Stimulated activated CD8-positive, alpha-beta memory T cell treated with anti-CD3 and anti-CD28 coated beads, Interleukin-12 subunit alpha, Interleukin-12 subunit beta, amount 100 ng/mL, for 1 hour (primary cell): ENCODE measurements at places on chromosomes 11 and 22.

GRCh38 chr11:27861706-27862430, 161.6 kb upstream of the BDNF start:
- DNase-seq = no peak

- no peak for DNase-seq
Measured at GRCh38 chr11:30546334-30546733, 39.8 kb downstream of the MPPED2 start.

DNA sequence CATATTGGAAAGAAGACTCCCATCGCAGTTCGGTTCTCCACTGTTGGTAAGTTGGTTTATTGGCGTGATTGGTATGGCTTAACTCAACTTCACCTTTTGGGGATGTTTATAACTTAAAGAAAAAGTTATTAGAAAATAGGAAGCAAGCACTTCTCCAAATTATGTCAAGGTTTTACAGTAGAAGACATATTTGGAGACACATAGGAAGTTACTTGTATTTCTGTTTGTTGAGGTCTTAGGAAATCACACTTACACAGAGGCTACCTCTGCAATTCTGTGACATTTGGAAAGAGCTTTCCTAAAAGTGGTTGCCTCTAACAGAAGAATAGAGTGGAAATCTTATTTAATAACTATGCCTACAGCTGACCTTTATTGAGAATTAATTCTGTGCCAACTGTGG, 12.3 kb downstream of the CAT start:
- DNase-seq = no peak

GRCh38 chr11:17385926-17386325, 2.5 kb downstream of the KCNJ11 start:
- DNase-seq = no peak

- no peak for DNase-seq
Measured at GRCh38 chr22:40838486-40838885, 18.0 kb downstream of the ST13 start.

- no peak for DNase-seq
Measured at GRCh38 chr11:12007230-12007593, 1.2 kb downstream of the DKK3 start.

DNA sequence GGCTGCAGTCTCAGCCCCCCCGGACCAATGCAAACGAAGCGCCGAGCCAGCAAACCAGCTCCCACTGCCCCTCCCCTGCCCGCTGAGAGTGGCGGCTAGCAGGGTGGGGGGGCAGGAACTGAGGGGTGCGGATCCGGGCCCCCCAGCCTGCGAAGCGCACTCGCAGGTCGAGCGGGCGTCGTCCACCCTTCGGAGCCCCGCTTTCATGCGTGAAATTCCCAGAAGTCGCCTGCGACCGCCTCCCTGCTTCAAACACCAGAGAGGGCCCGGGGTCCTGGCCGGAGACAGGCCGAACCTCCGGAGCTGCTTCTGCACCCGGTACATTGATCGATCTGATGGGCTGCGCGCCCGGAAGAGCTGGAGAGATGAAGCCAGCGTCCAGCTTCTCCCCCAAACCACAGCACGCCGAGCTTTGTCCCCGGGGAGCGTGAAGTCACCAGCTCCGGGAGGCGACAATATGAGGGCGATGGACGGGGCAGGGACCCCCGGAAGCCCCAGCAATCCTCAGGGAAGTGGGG, 646 bp upstream of the PATZ1 start:
- no peak for DNase-seq

DNA sequence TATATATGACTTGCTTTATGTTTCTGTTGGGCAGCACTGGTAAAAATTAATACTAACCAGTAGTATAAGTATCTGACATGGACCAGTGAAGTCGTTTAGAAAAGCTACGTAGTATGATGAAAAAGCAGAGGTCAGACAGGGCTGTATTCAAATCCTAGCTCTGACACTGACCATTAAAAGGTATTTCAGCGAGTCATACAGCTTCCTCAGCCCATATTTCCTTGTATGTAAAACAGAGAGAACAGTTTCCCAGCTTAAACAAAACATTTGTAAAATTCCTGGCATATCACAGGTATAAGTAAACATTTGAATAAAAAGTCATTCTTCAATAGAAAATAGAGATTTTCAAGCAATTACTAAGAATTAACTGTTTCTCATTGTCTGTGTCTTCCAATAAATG, 4.2 kb downstream of the NOX4 start:
- no peak for DNase-seq

DNA sequence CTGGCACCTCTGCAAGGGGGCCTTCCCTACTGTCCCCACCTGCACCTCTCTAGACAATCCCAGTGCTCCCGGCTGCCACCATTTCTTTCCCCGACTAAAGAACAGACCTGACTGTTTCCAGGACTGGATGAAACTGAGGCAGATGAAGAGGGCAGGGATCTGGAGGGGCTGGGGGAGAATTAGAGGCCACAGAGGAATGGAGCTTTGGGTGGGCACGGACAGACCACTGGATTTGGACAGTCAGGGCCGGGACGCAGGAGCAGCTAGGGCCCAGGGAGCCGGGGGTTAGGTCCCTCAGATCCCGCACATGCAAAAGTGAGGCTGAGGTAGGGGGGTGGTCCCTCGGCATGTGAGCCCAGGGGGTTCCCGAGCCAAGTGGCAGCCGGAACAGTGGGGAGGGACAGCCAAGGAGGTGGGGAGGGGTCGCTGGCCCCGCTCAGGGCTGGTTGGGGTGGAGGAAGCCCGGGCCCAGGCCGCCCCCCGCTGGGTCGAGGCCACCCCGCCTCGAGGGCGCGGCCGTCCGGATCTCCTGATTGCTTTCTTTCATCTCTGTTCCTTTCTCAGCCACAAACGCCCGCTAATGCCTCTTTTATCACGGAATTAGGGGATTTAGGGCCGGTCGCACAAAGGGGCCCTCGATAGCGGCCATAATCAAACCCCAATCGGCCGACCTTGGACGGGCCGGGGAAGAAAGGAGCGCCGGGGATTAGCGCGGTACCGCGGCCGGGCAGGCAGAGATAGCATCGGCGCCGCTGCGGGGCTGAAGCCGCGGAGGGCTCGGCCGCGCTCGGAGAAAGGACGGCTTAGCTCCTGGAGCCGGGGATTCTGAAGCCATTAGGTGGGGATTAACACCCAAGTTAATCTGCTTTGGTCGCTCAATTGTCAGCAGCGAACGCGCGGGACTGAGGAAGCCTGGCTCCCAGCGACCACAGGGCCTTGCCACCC, 9.3 kb downstream of the SLC25A1 start:
- DNase-seq = no peak

DNA sequence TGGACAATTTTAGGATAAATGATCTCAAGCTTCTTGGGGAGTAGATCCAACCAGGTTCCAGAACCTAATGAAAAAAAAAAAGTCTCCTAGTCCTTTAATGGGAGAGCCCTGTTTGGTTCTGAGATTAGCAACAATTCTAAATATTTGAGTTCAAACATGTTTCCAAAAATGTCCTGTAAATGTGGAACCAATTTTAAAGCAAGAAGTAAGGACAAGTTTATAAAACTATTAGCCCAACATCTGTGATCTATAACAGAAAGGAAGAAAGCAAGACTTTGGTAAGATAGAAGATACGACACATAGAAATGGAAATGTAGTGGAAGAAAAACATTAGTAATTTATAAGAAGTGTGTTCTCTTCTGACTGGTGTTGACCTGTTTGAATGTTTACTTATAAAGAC, 79.7 kb upstream of the SLC5A12 start:
- DNase-seq = no peak

DNA sequence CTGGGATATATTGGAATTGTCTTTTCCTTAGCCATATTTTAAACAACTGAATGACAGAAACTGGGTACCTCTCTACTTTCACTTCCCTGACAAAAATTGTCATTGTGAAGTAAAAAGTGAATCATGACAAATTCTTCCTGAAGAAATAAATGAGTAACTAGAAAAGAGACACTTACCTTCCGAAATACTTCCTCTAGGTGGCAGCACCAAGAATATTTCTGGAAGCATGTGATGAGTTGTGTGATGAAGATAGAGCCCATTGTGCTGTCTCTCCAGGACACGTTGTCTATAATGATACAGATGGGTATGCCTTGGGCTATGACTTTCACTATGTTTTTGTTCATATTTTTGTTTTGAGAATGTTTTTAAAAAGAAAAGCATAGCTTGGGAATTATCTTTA, 21.5 kb downstream of the CASP4 start:
- no peak for DNase-seq

DNA sequence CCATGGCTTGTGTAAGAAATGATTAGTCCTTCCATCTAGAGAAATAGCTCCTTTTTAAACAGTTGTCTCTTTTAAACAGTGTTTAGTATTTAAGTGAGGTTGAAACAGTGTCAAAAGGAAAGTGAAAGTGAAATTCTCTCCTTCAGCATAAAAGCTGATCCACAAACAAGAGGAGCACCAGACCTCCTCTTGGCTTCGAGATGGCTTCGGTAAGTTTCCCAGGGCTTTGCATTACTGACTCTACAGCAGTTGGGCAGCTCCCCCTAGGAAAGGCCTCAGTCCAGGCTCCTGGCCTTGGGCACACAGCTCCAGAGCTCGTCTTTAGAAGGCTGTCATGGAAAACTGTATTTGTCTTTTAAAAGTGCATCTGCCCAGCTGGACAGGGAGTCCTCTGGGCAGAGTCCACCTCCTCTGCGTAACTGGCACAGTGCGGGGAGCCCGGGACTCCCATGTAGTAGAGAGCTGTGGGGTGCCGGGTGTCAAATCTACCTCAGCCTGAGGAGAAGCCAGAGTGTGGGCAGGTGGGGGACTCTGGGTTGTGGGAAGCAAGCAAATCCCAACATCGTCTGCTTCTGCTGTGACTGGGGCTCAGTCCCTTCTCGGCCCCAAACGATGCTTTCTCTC, at the start of gene PLAAT4:
TSS of gene PLAAT4 (plus strand) at position 140 of the 624 bp plus-strand sequence. CDS start at position 201, 61 bp downstream.
- no peak for DNase-seq
